ENCODE measurements at places on chromosomes 1 and 21. TPM values are rescaled to one million over a fixed set of nuclear protein-coding genes. Genes with fewer than 3 reads are reported as not detected.
A peak's percentile ranks its signal among the peaks of the same experiment; 100 is the strongest.

WNT2B gene
- total RNA-seq = 0.07 TPM

DNA sequence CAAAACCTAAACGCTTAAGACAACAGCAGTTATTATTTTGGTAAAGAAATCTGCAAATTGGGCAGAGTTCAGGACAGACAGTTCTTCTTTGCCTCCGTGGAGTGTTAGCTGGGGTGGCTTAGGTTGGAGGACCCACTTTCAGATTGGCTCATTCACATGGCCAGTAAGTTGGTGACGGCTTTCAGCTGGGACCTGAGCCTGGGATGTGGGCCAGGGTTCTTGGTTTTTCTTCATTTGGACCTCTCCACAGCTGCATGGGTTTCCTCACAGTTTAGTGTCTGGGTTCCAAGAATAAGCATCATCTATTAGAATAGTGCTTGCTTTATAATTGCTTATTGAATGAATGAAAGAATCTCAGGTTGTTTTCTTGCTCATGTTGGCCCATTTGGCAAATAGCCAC lies 72.2 kb downstream of the ATF6 start:
- H3K4me1 ChIP-seq = peaks cover 4% of the 10 kb centered on the region

DNA sequence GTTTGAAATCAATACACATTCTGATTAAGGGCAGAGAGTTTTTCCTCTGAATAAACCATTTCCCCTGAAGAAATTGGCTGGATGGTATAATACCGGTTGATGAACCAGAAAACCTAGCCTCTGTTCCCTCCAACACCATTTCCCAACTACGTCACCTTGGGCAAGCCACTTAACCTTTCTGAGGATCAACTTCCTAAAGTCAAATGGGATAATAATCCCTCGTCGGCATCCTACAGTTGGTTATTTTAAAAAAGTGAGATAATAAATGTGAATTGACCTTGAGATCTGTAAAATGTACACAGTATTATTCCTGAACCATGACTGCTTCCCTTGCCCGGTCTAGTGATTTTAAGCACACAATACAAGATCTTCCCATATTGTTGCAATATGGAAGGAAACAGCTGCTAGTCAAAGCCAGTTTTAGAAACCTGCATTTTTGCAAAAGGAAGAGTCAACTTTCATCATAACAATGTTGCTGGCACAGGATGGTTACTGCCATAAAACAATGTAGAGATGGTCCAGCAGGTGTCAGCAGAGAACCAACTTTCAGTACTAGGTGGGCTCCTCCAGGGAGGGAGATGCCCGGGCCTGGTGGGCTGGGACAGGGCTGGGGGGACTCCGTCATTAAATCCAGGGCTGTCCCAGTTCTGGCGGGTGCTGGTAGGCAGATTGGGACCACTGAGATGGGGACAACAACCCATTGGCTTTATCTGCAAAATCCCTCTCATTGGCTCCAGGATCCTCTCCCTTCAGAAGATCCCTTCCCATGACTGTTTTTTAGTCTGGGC lies 5.2 kb upstream of the HLX start:
- no peak for DNase-seq
- H3K36me3 ChIP-seq = no peaks in the 10 kb centered on the region
- H3K4me1 ChIP-seq = peaks cover 19% of the 10 kb centered on the region
- no peak overlapping the region for H3K27ac ChIP-seq
- H3K4me3 ChIP-seq = no peak overlapping the region

- no peak overlapping the region for H3K27ac ChIP-seq
- no peaks in the 10 kb centered on the region for H3K27me3 ChIP-seq
- peaks cover 2% of the 10 kb centered on the region for H3K36me3 ChIP-seq
- H3K4me1 ChIP-seq = no peaks in the 10 kb centered on the region
- no peak for DNase-seq
- H3K4me3 ChIP-seq = no peak overlapping the region
These were observed 42.2 kb upstream of the TNFSF4 start for GRCh38 chr1:173249349-173249748.

- no peak overlapping the region for H3K27ac ChIP-seq
- H3K36me3 ChIP-seq = no peaks in the 10 kb centered on the region
These were observed 28.6 kb downstream of the PTPRU start for GRCh38 chr1:29264773-29265389.

DNA sequence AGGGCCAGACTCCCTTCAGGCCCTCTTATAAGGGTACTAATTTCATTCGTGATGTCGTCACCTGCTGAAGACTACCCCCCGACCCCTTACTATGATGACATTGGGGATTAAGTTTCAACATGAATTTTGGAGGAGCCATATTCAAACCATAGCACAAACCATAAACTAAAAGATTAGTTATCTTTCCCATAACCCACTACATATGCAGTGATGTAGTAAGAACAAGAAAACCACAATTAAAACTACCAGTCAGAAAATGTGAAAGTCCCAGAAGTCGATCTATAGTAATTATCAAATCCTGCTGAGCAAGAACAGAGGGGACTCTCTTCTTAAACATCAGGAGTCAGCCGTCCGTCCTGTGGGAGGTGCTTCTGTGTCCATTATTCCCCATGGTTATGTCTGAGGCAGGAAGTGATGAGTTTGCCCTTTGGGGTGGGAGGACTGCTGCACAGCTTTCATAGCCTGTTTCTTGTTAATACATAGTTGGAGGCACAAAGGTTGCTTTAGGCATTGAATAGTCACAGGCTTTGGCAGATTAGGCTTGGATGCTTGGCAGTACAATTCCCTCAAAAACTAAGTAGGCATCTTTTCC lies 35.9 kb upstream of the PTGFRN start:
- H3K4me3 ChIP-seq = no peak overlapping the region
- peaks cover 2% of the 10 kb centered on the region for H3K27me3 ChIP-seq
- no peaks in the 10 kb centered on the region for H3K36me3 ChIP-seq
- no peak overlapping the region for H3K27ac ChIP-seq

GRCh38 chr1:57623791-57624538 lies 200.1 kb upstream of the DAB1 start:
- no peak for DNase-seq
- H3K27ac ChIP-seq = no peak overlapping the region
- no peaks in the 10 kb centered on the region for H3K27me3 ChIP-seq
- H3K4me3 ChIP-seq = no peak overlapping the region
- no peaks in the 10 kb centered on the region for H3K4me1 ChIP-seq
- H3K36me3 ChIP-seq = no peaks in the 10 kb centered on the region

GRCh38 chr1:109547463-109548320 lies 723 bp upstream of the GNAI3 start:
- H3K27ac ChIP-seq = peak overlapping the region; percentile 98
- H3K4me1 ChIP-seq = peaks cover 35% of the 10 kb centered on the region
- H3K36me3 ChIP-seq = peaks cover 7% of the 10 kb centered on the region
- peak overlapping the region; percentile 95 for H3K4me3 ChIP-seq
- H3K27me3 ChIP-seq = no peaks in the 10 kb centered on the region
- DNase-seq = peak; percentile 61

- H3K4me1 ChIP-seq = peaks cover 55% of the 10 kb centered on the region
- H3K36me3 ChIP-seq = peaks cover 51% of the 10 kb centered on the region
- peak overlapping the region; percentile 98 for H3K27ac ChIP-seq
- H3K27me3 ChIP-seq = no peaks in the 10 kb centered on the region
These were observed 4.5 kb downstream of the IRF2BP2 start for GRCh38 chr1:234605399-234605982.

GRCh38 chr1:33005117-33005837 lies 31.4 kb downstream of the AK2 start:
- peaks cover 20% of the 10 kb centered on the region for H3K4me1 ChIP-seq
- peaks cover 28% of the 10 kb centered on the region for H3K36me3 ChIP-seq
- no peak overlapping the region for H3K4me3 ChIP-seq
- no peak for DNase-seq

- H3K36me3 ChIP-seq = no peaks in the 10 kb centered on the region
- no peak overlapping the region for H3K27ac ChIP-seq
- no peaks in the 10 kb centered on the region for H3K4me1 ChIP-seq
- H3K27me3 ChIP-seq = peaks cover 7% of the 10 kb centered on the region
These were observed 38.7 kb upstream of the NEK7 start for GRCh38 chr1:198118134-198118533.

Data from activated CD8-positive, alpha-beta memory T cell treated with anti-CD3 and anti-CD28 coated beads, Interleukin-2, amount 10 ng/mL, durations not matched to agents 7 days and 5 days (primary cell).